Activated T-cell treated with anti-CD3 and anti-CD28 coated beads, Interleukin-2, amount 50 U/mL, for 48 hours (primary cell): ENCODE measurements at places on chromosomes 1 and 21.

DNA sequence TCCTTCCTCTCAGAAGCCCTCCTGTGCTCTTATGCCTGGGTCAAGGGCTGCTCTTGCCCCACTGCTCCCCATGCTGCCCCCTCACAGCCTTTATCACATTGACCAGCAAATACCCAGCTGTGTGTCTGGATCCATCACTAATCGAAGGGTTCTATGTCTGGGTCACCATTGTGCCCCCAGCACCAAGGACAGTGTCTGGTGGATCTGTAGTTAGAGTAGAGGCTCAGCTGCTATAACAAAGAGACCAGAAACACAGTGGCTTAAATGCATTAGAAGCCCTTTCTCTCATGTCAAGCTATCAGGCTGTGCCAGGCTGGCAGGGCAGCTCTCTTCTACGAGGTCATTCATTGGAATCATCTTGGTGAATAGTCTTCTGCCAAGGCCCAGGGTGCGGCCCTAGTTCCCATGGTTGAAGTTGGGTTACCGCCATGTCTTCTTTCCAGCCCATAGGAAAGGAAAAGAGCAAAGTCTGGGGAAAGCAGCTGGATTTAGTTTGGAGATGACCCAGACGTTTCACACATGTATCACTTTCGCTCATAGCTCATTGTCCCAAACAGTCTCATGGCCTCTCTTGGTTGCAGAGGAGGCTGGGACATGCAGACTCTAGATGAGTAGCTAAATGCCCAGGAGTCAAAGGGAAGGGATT is 32.2 kb downstream of the STUM start:
- DNase-seq = no peak

GRCh38 chr1:245177071-245177900 is 22.5 kb downstream of the KIF26B start:
- DNase-seq = no peak

- DNase-seq = no peak
These were observed 114.5 kb upstream of the C1orf21 start for GRCh38 chr1:184272175-184272866.

DNA sequence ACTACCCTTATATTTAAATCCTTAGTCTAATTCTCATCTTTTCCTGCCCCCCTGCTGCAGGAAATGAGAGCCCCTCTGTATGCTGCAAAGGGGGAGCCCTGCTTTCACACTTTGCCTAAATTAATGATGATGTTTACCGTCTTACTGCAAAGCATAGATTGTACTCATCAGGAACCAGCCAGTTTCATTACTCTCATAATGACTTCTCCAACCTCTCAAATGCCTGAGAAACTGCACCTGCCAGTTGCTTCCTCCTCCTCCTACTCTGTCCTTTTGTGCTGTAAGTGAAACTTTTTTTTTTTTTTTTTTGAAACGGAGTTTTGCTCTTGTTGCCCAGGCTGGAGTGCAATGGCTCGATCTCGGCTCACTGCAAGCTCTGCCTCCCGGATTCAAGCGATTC is 101.7 kb downstream of the ADSS2 start:
- no peak for DNase-seq

DNA sequence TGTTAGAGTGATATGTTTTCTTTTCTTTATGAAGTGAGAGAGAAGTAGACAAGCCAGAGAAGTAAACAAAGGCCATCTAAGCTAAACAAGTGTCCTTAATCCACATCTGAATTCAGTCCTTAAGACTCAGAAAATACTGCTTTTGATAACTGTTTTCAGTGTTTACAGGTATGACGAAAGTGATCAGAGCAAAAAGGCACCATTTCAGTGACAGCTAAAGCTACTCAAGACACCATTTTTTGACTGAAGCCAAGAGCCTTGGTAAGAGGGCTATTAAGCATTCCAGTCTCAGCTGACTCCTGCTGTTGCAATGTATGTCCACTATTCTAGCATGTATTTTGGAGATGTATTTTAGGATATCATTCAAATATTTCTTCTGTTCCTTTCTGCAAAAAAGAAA is 4.1 kb downstream of the KMO start:
- DNase-seq = no peak

GRCh38 chr1:89022167-89022959 is at the start of gene GBP3:
GBP3 (minus strand) TSS chr1:89022866; CDS start chr1:89020721, 2,145 bp downstream.
- no peak for DNase-seq

DNA sequence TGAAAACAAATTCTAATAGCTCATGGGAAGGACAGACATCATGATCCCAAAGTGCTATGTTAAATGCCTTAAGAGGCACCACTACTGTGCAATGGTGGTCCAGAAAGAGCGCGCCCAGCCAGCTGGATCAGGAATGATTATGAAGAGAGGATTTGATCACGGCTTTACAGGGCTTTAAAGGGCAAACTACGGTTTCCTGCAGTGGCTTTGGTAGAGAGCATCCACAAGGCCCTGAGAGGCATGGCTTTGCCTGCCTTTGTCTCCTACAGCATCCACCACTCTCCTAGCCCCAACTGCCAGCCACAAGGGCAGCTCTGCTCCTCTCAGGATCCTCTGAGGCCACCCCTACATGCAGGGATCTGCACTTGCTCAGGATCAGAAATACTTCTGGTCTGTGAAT is 40.7 kb downstream of the ZNF281 start:
- no peak for DNase-seq

DNA sequence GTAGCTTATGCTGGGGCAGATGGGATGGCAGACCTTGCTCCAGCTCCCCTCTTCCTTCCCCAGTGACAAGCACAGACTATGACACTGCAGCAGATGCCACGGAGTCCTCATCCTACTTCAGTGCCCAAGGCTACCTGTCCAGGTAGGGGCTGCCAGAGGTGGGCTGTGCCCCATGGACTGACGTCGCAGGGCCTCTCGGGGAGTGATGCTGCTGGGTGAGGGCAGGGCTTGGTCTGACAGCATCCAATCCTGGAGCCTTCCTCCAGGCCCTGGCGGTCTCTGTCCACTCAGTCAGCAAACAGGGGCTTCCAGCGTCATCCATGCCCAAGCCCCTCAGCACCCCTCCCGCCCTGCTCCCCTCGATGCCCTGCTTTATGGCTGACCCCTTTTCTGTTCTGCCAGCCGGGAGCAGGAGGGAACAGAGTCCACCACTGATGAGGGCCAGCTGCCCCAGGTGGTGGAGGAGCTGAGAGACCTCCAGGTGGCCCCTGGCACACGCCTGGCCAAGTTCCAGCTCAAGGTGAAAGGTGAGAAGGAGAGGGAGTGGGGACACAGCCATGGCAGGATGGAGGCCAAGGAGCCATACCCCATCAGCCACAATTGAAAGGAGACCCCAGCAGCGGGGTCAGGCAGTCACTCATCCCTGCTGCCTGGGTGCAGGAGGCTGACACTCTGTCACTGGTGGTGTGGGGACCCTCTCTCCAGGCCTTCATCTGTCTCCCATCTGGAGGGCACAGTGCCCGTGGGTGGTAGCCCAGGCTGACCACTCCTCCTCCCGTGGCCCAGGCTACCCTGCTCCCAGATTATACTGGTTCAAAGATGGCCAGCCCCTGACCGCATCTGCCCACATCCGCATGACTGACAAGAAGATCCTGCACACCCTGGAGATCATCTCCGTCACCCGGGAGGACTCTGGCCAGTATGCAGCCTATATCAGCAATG is 73.6 kb downstream of the TRIM11 start:
- no peak for DNase-seq

- no peak for DNase-seq
These were observed 66.3 kb downstream of the ARHGEF10L start for GRCh38 chr1:17605582-17606344.

- no peak for DNase-seq
These were observed 1.9 kb downstream of the CLDN19 start for GRCh38 chr1:42737986-42738677.

DNA sequence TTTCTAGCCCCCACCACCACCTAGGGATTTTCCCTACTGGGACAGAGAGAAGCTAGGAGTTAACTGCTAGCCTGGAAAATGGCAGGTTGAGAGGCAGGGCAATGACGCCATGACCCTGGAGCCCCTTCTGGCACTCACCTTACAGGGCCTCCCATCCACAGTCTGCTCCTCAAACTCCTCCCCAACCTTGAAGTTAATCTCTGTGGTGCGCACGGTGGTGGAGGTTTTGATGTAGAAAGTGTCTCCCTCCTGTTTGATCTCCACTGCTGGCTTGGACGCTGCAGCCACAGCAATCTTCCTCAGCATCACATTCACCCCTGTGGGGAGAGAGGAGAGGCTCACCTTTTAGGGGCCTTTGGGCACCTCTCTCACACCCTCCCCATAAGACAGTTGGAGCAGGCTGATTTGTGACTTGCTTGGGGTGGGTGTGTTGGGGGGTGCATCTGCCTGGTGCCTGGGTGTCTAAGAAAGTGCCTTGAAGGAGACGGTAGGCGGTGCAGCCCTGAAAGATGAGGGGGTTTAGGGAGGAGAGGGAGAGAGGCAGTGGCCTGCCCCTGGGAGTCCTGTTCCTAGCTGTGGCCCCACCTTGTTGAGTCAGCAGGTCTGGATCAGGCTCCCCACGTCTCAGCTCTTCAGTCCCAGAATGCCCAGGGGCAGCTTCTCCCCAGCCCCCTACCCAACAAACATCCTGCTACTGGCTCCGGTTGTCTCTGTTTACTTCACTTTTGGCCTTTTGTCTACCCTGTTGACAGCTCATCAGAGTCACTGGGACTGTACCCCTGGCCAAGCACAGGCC is 4.4 kb downstream of the CRABP2 start:
- no peak for DNase-seq

- DNase-seq = no peak
These were observed 94.9 kb downstream of the DYRK1A start for GRCh38 chr21:37461479-37461878.

GRCh38 chr1:179921472-179921871 is 33.1 kb upstream of the CEP350 start:
- no peak for DNase-seq

DNA sequence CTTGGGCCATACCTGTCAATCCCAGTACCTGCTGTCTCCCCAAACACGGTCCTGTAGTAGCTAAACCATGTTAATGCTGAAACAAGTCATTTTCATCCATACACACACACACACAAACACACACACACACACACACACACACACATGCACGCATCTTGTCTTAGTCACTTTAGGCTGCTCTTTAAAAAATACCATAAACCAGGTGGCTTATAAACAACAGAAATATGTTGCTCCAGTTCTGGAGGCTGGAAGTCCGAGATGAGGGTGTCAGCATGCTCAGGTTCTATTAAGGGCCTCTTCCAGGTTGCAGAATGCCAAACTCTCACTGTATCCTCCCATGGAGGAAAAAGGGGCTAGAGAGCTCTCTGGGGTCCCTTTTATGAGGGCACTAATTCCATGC is 129.9 kb downstream of the NTPCR start:
- DNase-seq = no peak

DNA sequence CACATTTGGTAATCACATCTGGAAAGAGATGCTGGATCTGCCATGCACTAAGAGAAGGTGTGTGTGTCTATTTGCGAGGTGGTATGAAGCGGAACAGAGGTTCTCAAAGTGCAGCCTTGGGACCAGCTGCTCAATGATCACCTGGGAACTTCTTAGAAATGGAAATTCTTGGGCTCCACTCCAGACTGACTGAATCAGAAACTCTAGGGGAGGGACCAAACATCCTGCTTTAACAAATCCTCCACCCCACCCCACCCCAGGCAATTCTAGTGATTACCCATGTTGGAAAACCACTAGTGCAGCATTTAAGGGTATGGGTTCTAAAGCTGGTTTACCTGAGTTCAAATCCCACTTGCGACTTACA is 143.9 kb upstream of the JUN start:
- no peak for DNase-seq

DNA sequence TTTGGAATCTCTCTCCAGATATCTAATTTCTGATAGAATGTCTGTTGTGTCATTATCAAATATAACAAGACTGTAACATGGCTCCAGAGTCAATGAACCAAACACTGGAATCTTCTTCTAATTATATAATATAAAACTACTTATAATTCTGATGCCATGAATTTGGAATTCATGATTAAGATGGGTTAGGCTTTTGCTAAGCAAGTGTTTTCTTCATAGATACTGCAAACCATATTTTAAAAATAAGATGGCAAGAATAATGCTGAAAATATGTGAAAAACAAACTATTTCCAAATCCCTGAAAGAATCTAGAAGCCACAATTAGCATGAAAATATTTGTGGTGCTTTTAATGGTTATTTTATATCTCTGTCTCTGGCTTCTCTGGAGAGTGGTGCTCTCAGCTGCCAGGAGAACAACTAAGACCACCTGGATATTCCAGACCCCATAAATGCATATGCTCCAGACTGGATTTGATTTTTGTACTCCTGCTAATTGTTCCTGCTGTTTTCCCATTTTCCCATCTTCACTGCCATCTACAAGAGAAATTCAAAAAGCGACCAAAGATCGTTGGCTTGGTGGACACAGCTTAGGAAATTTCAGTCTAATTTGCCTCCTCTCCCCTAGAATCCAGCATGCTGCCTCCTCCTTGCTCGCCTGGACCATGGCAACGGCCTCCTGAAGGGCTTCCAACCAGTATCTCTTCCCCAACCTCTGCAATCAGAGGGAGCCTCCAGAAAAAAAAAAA is 418.9 kb downstream of the SETD4 start:
- DNase-seq = no peak

- DNase-seq = no peak
These were observed 483 bp downstream of the TCEANC2 start for GRCh38 chr1:54053745-54054437.

DNA sequence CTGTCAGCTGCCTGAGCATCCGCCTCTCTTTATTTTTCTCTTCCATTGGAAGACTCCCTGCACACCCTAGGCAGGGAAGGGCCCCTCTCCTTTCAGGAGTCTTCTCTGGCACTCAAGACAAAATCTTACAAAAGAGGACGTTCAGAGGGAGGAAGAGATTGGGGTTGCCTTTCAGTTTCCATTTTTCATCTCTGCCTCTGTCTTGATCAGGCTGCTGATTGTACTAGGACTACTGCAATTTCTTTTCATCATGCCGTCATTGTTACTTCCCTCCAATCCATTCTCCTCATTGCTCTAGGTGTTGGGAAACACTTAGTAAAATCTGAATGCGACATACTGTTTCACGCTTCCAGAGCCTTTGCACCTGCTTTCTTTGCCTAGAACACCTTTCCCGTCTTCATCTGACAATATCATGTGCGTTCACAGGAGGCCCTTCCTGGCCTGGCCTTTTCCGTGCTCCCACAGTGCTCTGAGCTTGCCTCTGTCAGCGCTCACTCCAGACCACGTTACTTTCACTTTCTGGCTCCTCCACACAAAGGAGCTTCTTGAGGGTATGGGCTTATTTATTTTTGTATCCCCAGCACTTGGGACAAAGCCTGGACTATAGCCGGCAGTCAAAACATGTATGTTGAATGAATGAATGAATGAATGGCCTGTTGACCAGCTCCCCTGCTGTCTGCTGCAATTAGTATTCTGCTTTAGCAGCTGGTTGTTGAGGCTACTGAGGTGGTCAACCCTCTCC is 10.9 kb downstream of the LRRC71 start:
- DNase-seq = no peak
